ENCODE measurements at places on chromosomes 4 and X.

- DNase-seq = no peak
These were observed 9.6 kb upstream of the DLG3 start for GRCh38 chrX:70434914-70435586.

DNA sequence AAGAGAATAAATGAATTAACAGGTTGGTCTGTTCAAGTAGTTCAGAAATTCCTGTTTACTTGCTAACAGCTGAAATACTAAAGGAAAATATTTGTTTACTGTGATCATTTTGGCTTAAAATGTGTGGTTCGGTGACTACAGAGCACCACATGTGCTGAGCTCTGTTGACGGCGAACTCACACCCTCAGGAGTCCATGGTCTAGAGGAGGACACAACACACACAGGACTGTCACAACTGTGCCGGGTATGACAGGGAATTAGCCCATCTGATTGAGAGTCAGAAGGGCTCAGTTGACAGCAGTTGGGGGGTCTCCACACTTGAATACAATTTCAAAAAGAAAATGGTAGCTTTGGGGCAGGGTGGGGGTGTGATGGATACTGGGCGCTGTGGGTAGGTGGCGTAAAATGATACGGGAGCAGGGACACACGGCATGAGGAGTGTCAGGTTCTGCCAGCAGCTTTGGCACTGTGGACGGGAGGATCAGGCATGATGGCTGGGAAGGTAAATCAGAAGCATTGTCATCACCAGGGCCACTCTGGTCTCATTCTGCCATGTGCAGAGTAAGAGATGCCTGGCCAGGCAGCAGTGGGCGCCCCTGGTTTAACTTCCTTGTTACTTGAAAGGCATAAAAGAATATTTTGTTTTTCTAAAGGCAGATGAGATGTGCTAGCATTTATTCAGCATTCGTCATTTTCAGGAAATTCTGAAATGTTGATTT lies 33.3 kb downstream of the CLDN22 start:
- DNase-seq = no peak

- no peak for DNase-seq
These were observed 5.2 kb upstream of the CXCL2 start for GRCh38 chr4:74104145-74104544.

DNA sequence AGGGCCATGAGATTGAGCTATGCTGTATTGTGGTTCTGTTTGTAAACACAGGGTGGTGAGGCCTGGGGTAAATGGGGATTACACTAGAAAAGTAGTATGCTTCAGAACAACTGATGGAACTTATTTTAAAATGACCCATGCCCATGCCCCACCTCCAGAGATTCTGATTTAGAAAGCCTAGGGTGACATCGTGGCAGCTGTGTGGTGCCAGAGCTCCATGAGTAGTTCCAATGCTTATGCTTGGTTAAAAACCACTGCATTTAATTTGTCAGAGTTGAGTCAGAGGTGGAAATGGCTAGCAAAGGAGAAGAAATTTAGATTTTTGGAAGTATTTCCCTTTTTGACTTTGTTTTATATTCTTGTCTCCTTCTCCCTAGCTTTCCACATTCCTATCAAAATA lies 63.4 kb upstream of the PDE5A start:
- DNase-seq = no peak

GRCh38 chr4:1683261-1683735 lies 815 bp downstream of the FAM53A start:
- no peak for DNase-seq

- DNase-seq = no peak
These were observed 236.9 kb downstream of the AR start for GRCh38 chrX:67780694-67781109.

All from NCI-H1436 (cell line).